H7 (cell line): ENCODE measurements at places on chromosomes 3 and 15.

DNA sequence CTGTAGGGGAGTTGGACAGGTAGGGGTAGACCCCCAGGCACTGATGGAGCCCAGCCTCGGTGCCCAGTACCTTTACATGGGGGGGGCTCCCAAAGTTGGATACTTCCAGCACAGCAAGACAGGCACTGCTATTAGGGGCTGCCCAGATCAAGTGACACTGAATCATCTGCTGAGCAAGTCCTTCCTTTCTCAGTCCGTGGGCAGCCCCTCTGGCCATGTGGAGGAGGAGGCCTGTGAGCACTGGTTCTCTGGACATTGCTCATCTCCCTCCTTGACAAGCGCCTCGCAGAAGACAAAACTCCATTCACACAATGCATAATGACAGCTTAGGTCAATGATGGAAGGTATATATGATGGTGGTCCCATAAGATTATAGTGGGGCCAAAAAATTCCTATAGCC is 35.7 kb downstream of the EEFSEC start:
- no peak for DNase-seq

- no peak for DNase-seq
Measured at GRCh38 chr3:181455276-181455675, 256.4 kb upstream of the SOX2 start.

DNA sequence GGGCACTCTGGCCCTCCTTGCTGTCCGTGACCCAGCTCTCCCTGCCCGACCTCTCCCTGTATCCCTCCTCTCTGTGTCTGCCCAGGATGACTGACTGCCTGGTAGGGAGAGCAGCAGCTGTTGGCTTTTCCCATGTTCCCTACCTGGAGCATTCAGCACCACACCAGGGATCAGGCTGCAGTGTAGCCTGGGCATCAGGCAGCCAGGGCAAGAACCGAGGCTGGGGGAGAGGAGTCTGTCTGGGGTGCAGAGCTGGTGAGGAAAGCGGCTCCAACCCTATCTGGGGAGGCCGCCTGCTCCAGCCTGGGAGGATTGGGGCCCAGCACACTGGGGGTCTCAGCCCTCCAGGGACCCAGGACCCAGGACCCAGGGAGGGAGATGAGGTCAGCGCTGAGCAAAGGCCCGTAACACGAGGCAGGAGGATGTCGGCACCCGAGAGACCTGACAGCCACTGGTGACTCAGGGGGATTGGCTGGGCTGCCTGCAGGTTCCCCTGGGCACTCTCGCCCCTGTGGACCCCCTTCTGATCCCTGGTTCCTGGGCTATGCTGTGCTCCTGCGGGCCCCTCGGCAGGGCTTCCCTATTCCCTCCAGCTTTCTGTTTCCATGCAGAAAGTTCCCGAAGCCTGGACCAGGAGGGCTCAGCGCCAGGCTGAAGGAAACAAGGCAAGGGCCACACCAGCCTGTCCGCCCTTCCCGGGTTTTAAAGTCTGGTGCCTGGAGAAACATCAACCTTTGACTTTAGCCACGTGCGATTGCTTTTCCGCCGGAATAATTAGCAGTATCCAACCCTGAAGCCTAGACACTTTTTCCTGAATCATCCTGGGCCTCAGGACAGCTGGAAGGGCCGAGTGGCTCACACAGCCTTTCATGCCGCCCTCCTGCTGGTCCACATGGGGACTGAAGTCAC is 128.2 kb upstream of the MEF2A start:
- DNase-seq: peak; percentile 69

- no peak for DNase-seq
Measured at GRCh38 chr3:178277605-178278004, 258.6 kb upstream of the KCNMB2 start.

GRCh38 chr3:186057594-186057993 is 51.3 kb downstream of the ETV5 start:
- peak; percentile 44 for DNase-seq

GRCh38 chr3:177041730-177042551 is 155.3 kb downstream of the TBL1XR1 start:
- DNase-seq: no peak

DNA sequence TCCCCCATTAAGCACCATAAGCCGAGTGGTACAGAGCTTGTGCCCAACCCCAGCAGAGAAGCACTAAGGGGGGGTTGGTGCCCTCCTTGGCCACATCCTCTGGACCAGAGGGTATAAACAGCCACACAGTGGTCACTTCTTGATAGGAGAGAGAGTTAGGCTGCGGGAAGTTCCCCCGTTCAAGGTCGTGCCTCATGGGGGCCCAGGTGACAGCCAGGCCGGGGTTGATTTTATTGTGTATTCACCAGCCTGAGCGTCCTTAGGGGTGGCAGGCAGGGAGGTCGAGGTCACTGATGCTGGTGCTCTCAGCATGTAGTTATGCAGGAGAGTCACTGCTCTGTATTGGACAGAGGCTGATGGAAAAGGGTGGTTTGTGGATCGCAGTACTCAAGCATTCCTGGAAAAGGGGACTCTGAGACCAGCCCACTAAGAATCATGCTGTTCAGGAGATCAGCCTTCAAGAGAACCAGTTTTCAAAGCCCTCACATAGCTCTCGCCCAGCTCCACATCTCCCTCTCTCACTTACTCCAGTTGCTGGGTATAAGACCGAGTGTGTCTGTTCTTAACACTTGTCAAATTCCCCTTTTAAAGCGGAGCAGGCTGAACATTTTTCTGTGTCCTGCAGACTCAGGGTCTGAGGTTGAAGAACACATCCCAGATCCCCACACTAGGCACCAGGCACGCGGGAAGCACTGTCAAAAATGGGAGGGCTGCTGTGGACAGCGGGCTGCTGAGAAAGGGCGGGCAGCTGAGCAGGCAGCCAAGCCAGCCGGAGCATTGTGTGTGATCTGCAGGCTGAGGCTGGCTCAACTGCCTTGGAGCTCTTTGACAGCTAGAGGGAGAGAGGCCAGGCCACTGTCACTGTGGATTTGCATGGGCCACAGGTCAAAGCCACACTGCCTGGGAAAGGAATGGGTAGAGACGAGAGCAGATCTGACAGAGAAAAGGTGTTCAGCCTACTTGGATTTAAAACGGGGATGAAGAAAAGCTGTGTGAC is 279.3 kb upstream of the LRRFIP2 start:
- peak; percentile 63 for DNase-seq
